ENCODE measurements at places on chromosomes 3 and 15.

GRCh38 chr3:155018621-155019330 lies 61.3 kb upstream of the MME start:
- no peaks in the 10 kb centered on the region for H3K36me3 ChIP-seq
- no peak overlapping the region for H3K4me3 ChIP-seq
- H3K4me1 ChIP-seq = no peaks in the 10 kb centered on the region
- H3K27ac ChIP-seq = no peak overlapping the region
- ATAC-seq = no peak

GRCh38 chr15:63166219-63166618 lies 8.9 kb upstream of the RPS27L start:
- no peaks in the 10 kb centered on the region for H3K27me3 ChIP-seq
- H3K36me3 ChIP-seq = no peaks in the 10 kb centered on the region
- H3K4me3 ChIP-seq = no peak overlapping the region
- H3K27ac ChIP-seq = no peak overlapping the region
- ATAC-seq = no peak

DNA sequence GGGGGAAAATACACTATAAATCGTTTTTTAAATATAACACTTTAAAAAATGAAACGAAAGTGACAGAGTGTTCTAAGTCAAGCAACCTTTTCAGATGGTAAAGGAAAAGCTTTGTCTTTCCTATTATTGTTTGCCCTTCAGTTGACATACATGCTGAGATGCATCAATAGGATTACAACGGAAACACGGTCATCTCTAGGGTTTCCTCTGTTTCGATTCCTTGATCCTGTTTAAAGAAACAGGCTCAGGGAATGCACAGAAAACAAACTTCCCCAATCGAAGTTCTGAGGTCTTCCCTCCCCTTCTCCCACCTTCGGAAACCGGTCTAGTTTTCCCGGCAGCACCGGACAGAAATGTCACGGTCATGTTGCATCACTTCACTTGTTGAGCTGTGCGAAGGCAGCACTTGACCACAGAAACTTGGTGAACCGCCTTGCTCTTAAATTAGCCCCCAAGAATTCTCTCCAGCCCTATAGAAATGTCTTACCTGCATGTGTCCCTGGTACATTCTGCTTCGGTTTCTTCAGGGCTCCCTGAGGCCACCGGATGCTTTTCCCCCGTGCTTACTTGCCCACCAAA lies 556 bp downstream of the PEX5L start:
- H3K4me1 ChIP-seq = peaks cover 5% of the 10 kb centered on the region
- no peak overlapping the region for H3K27ac ChIP-seq
- peaks cover 89% of the 10 kb centered on the region for H3K27me3 ChIP-seq
- no peak for ATAC-seq

- H3K36me3 ChIP-seq = no peaks in the 10 kb centered on the region
- H3K27me3 ChIP-seq = no peaks in the 10 kb centered on the region
- H3K27ac ChIP-seq = peak within 1 kb of the TSS; percentile 98
- no peaks in the 10 kb centered on the region for H3K4me1 ChIP-seq
- H3K4me3 ChIP-seq = peak within 1 kb of the TSS; percentile 91
Measured at GRCh38 chr15:48177766-48178647, at the start of gene MYEF2. MYEF2 (minus strand) TSS chr15:48178295; CDS start chr15:48178237, 58 bp downstream.

Measured in gastroesophageal sphincter (tissue), 4 donors.